ENCODE measurements at places on chromosomes 3 and 15.

DNA sequence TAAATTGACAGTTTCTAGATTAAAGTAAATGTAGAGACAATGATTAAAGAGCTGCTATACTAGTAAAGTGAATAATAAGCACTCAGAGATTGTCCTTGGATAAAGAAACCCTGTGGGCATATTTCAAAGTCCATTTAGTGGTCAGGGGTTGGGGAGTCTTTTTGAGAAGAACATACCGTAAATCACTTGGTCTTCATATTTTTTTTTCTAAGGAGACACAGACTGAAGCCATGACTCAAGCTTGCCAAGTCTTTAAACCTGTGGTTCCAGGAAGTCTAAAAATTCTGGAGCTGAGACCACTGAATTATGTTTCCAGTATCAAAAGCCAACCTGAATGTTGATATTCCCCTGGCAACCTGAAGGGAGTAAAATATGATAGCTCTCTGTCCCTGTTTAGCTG lies 171.0 kb downstream of the TPRG1 start:
- DNase-seq = no peak

DNA sequence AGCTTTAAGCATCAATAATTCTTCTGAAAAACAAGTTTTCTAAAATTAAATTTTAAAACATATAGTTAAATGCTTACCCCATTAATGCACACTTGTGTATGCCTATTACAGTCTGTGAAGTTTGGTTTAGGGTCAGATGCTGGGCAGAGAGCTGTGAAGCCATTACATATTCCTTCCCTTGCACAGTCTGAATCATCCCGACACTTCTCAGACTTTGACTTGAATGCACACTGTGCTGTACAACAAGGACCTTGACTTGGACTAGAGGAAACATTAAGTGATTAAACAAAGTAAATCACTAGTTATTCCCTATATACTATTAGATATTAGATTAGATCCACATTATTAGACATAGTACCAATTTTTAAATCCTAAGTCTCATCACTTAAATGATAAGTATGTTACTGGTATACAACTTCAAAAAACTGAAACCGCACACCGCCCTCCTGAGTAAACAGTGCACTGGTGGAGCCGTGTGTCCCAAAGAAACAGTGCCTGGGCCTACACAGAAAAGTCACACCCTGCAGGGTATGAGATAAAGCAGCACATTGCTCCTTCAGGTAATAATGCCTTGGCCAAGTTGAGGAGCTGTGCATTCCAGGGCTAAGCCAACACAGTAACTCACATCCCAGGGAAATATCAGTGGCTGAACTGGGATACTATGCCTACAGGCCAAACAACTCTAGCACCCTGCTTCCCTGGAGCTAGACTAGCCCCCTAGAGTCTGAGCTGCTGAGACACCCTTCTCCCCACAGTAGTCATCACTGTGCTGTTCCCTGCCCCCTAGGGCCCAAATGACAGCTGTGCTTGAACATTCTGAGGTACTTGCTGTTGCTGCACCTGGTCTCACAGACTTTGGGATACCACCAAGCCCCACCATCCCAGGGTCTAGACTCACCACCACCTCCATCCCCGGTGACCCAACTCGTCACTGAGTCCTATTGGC lies 137.5 kb downstream of the ADAM10 start:
- DNase-seq = no peak

- DNase-seq = no peak
Observed at GRCh38 chr15:84832448-84833040, 15.4 kb downstream of the ALPK3 start.

DNA sequence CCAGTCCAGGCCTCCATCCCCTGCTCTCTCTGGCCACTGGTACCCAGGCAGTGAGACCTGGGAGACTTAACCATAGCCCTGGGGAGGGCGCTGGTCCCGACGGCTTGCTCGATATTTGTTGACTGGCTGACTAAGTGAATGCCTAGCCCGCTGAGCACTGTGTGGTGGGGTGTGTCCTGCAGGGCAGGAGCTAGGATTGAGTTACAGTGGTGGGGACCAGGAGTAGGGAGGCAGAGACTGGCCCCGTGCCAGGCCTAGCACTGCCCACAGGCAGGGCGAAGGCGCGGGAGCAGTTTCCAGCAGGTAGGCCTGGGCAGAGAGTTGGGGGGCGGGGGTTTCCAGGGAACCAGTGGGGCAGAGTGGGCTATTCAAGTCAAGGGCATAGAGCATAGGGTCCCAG lies at the start of gene VILL:
Gene VILL, plus strand, starts transcription at position 260 of the 400 bp plus-strand sequence. CDS start 2,887 bp downstream, outside the sequence.
- DNase-seq = no peak

DNA sequence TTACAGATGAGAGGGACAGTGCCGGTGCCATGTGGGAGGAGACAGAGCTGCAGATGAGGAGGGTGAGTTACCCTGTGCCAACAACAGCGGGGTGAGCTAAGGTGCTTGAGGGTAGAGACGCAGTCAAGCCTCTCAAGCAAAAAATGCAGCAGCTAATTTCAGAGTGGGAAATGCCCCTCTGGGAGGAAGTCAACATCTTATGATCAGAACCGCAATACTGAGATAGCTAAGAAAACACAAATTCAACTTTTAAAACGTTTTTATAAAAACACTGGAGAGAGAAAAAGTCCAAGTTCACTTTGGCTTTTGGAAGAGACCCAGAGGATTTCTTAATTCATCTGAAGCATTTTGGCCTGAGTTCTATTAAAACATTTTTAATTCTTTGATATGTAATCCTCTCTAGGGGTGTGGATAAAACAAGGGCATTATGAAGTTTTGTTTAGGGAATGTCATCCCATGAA lies 319.2 kb downstream of the SLC9A9 start:
- no peak for DNase-seq

GRCh38 chr15:68303560-68304436 lies 26.3 kb downstream of the FEM1B start:
- no peak for DNase-seq

DNA sequence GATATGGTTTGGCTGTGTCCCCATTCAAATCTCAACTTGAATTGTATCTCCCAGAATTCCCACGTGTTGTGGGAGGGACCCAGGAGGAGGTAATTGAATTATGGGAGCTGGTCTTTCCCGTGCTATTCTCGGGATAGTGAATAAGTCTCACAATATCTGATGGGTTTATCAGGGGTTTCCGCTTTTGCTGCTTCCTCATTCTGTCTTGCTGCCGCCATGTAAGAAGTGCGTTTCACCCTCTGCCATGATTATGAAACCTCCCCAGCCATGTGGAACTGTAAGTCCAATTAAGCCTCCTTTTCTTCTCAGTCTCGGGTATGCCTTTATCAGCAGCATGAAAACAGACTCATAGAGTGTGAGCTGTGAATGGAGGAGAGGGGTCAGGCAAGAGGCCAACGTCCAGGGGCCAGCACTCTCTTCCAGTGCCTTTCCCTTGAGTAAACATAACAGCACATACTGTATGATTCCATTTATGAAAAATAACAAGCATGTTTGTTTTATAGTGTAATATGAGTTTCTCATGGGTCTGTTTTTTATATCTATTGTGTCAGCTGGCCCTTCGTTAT lies 16.3 kb upstream of the LCTL start:
- no peak for DNase-seq

GRCh38 chr3:146550743-146551510 lies 6.5 kb upstream of the PLSCR1 start:
- DNase-seq = no peak

- no peak for DNase-seq
Observed at GRCh38 chr3:196127308-196128040, 45.6 kb upstream of the TFRC start.

DNA sequence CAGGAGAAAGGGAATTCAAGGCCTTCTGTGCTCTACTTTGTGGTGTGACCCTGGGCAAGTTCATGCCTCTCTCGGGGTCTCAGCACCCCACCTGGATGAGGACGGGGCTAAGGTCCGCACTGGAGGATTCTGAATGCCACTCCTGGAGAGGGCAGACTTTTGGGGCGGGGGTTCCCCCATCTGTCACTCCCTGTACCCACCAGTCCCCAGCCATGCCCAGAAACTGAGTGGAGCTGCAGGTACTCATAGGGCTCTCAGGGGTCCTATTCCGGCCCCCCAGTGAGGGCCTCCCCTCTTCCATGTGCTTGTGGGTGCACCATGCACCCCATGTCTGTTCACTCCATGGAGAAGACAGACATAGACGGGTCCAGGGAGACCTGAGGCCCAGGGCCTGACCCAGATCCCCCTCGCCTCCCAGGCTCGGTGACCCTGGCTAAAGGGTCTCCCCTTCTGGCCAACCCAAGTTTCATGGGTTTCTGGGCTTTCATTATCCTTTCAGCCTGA lies 26.0 kb downstream of the ACSBG1 start:
- DNase-seq = no peak

DNA sequence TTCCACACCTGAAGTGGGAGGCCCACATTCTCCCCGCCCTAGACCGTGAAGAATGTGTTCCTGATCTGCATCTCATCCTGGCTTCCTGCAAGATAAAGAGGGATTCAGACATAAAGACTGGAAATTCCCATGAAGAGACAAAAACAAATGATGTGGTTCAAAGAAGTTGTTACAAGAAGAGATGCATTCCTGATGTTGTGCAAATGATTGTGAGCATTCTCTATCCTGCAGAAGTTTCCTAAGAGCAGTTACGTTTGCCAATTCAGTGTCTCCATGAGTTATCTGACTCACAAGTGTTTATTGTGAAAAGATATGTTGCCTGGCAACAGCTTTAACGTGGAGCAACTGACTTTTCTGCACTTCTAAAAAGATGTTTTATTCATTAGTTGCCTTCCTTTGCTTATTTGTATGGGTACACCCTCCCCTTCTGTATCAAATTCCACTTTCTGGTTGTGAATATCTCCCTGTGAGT lies 107.8 kb downstream of the ZIC4 start:
- DNase-seq = no peak
